ENCODE measurements at places on chromosomes 2 and 18.

- DNase-seq: no peak
Observed at GRCh38 chr2:143697744-143698143, 568.5 kb downstream of the ARHGAP15 start.

- DNase-seq: no peak
Observed at GRCh38 chr18:63395503-63395902, 26.8 kb downstream of the VPS4B start.

DNA sequence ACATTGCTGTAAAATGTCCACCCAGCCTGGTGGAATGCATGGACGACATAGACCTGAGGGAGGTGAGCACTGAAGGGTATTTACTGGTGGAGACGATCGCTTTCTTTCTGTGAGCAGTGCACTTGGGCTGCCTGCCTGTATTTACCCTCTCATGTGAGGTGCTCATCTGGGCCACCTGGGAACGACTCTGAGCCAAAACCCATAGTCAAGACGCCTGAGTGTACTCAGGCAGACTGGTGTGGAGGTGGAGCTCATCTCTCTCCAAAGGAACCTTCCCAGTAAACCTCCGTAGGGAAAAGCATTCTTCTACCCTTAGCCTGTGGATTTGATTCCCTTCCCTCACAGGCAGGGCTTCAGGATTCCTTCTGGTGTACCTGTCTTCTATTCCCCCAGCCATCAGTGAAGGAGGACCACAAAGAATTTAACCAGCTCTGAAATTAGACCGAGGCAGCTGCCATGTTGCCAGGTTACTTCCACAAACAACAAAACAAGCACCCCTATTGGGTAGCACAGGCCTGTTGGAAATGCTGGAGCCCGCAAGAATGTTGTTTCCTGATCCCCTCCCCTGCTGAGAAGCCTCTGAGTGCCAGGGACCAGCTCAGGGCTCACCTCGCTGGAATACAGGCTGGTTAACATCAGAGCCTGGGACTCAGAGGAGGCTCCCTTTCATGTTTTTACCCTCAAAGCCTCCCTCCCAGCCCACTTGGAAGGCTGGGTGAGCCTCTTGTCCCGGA lies 47.5 kb upstream of the TXNDC2 start:
- peak; percentile 60 for DNase-seq

DNA sequence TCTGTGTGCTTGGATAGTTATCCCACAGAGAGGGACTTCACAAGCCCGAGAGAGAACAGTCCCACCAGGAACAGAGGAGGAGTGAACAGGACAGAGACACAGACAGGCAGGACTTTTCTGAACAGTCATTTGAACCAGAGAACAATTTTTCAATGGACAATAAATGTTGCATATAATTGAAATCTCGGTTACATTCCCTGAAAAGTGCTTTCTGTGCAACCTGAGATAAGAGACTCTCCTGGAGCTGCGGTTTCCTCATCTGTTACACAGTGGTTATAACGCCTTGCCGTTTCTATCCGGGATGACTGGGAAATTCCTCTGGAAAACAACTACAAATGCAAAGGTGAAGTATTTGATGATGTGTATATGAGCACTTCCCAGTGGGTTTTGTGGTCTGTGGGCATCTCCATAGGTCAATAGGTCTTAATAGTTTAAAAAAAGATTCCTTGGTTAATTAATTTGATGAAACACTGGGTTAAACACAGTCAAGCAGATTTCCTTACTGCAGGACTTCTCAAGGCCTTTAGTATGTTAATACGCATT lies 87.2 kb upstream of the HPCAL1 start:
- DNase-seq: no peak

DNA sequence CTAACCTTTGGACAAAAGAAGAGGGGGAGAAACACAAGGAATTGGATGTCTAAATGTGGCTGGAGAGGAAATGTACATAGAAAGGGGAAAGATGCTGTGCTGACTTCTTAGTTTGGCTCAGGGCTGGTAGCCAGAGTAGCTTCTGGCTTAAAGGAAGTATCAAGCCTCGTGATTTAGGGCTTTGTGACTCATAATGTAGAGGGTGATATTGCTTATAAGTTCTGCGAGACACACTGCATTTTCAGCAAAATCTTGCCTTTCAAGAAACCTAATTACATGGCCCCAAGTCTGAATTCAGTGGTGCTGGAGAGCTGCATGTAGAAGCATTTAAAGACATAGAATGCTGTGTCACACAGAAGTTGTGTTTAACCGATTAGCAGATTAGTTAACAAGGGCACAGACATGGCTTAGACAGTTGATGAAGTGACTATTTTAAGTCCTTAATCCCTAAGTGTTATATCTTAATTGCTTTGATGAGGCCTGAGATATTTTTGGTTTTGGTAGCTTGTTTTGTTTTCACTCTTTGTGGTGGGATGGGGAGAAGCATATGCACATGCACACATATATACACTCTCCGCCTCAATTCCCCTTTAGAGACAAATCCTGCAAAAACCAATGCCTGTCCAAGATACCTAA lies 66.4 kb downstream of the EPAS1 start:
- DNase-seq: no peak

- no peak for DNase-seq
Observed at GRCh38 chr18:65359479-65359878, 391.3 kb upstream of the CDH7 start.

DNA sequence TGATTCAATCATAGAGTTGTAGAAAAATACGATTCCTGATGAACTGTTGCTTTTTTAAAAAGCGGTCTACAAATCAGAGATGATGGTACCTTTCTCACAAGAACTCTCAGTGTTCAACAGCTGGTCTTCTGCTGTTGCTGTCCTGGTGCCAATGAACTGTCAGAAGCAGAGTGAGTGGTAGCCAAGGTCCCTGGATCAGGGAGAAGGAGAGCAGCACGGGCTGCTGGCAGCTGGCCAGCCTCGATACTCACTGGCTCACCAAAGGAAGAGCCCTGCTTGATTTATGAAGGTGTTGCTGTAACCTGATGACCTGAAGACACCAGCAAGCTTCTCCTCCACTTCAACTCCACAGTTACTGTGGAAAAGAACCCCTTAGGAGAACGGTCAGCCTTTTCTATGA lies 300.8 kb upstream of the SOX11 start:
- peak; percentile 77 for DNase-seq

- no peak for DNase-seq
Observed at GRCh38 chr2:191920502-191920901, 73.6 kb upstream of the CAVIN2 start.

- peak; percentile 40 for DNase-seq
Observed at GRCh38 chr18:35289727-35290093, 319 bp downstream of the ZSCAN30 start.

- DNase-seq: no peak
Observed at GRCh38 chr2:79250656-79251055, 91.1 kb upstream of the REG3A start.

DNA sequence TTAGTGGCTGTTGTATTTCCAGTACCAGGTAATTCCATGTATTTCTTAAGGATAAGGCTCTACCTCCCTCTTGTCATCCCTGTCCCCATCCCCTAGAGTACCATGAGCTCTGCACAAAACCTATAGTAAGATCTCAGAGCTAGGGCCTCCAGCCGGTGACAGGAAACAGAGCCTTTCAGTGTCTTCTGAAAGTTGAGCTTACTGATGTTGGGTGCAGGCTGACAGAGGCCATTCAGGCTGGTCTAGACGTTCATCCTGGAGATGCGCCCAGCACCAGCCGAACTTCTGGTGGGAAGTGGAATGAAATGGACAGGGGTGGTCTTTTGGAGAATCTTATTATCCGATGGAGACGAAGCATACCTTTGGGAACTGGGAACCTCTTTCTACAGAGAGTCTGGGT lies 16.7 kb upstream of the LYPD6B start:
- DNase-seq: no peak

DNA sequence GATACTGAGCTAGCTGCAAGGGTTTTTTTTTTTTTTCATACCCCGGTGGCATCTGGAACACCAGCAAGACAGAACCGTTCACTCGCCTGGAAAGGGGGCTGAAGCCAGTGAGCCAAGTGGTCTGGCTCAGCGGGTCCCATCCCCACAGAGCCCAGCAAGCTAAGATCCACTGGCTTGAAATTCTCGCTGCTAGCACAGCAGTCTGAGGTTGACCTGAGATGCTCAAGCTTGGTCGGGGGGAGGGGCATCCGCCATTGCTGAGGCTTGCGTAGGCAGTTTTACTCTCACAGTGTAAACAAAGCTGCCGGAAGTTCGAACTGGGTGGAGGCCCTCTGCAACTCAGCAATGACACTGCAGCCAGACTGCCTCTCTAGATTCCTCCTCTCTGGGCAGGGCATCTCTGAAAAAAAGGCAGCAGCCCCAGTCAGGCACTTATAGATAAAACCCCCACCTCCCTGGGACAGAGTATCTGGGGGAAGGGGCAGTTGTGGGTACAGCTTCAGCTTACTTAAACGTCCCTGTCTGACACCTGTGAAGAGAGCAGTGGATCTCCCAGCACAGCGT lies 5.1 kb upstream of the MIB1 start:
- DNase-seq: no peak

DNA sequence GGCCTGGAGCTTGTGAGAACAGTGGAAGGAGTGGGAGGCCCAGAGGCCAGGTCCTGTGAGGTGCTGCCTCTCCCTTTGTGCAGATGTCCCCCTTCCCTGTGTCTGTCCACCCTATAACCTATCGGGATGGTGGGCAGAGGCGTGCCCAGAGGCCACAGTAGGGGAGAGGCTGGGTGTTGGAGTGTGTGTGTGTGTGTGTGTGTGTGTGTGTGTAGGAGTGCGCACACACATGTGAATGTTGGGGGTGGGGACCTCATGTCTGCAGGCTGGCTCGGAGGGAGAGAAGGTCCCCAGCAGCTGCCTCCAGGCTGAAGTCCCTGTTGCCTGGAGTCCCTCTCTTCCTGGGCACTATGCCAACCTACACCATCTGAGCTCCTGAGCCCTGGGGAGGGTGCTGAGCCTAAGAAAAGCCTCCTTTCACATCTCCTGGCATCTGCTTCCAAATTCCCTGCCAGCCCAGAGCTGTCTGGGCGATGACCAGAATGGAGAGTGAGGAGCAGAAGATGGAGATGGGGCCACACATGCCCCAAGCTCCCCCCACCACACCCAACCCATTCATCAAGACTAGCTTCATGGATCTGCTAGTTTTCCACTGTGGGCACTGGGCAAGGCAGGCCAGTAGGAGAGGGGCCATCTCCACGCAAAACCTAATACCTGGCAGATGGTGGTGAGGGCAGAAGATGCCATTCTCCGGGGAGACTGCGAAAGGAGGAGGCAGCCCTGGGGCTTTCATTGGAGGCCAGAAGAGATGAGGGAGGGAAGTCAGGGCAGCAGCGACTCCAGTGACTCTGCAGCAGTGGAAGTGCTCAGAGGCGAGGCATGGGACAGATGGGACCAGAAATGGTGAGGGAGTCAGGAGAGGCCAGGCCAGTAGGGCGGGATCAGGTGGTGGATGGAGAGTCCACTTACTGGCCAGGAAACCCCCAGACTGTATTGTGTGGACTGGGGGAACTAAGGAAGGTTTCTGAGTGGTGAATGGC lies 20.3 kb downstream of the KCNK3 start:
- peak; percentile 96 for DNase-seq

GRCh38 chr18:34838669-34839068 lies 128.6 kb downstream of the DTNA start:
- DNase-seq: no peak

DNA sequence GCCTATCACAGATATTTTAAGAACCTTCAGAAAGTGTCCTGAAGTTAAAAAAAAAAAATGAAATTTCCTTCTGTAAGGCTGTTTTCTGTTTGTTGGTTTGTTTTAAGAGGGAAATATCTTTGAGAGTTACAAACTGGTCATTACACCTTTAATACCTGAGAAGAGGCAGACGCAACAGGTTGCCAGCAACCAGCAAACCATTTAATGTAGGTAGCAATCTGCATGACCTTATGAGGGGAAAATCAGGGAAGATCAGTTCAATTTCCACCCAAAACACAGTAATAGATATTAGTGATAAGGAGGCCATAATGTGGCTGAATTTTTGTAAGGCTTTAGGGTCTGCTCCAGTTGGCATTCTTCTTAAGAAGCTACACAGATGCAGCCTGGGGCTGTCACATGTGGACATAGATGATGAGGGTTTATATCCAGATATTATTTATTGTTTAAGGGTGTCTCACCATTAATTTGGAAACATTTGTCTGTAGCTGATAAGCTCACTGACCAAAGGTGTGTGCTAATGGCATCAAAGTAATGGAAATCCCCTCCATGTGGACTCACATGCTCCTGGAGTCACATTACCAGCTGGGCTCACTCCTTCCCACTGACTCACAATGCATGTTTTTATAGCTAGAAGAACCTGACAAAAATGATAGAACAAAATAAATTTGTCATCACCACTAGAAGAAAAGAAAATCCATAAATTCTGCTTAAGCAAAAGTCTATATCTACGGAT lies 83.5 kb upstream of the DTNA start:
- DNase-seq: no peak

DNA sequence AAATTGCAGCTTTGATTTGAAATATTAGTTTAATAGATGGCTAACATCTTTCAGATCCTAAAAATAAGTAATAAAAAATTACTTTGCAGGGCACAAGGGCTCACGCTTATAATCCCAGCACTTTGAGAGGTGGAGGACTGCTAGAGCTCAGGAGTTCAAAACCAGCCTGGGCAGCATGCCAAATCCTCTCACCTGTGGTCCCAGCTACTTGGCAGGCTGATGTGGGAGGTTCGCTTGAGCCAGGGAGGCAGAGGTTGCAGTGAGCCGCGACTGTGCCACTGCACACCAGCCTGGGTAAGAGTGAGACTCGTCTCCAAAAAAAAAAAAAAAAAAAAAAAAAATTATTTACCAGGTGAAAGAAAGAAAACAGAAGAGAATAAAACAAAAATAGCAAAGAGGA lies 449.8 kb downstream of the NRXN1 start:
- peak; percentile 89 for DNase-seq

DNA sequence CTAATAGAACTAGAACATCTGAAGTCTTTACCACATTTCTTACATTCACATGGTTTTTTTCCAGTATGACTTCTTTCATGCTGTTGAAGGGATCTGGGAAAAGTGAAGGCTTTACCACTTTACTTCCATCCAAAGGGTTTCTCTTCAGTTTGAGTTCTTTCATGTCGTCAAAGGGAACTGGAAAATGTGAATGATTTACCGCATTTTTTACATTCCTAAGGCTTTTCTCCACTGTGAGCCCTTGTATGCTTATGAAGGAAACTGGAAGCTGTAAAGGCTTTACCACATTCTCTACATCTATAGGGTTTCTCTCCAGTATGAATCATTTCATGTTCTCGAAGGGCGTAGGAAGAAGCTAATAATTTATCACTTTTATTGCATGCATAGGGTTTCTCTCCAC lies 46.7 kb downstream of the NBEAL1 start:
- DNase-seq: no peak

GRCh38 chr2:8633735-8634313 lies 48.0 kb upstream of the ID2 start:
- DNase-seq: no peak

GRCh38 chr2:25671622-25672021 lies 1.8 kb downstream of the DTNB start:
- DNase-seq: no peak

GRCh38 chr2:125456693-125457363 lies 1199.1 kb upstream of the GYPC start:
- DNase-seq: no peak

- no peak for DNase-seq
Observed at GRCh38 chr18:34676816-34677574, 33.1 kb upstream of the DTNA start.

GRCh38 chr2:140401056-140401455 lies 1620.9 kb upstream of the NXPH2 start:
- no peak for DNase-seq

- peak; percentile 86 for DNase-seq
Observed at GRCh38 chr2:234550511-234551107, 53.7 kb upstream of the ARL4C start.

All from NCI-H345 (cell line).